ENCODE measurements at places on chromosomes 5 and 9.
A peak's percentile ranks its signal among the peaks of the same experiment; 100 is the strongest.

- no peak for DNase-seq
These were observed 55.8 kb downstream of the PDCD1LG2 start for GRCh38 chr9:5566054-5566618.

- DNase-seq = no peak
These were observed 42.7 kb downstream of the FBXL17 start for GRCh38 chr5:108339220-108339619.

GRCh38 chr5:168209997-168210396 lies 81.4 kb upstream of the WWC1 start:
- DNase-seq = no peak

DNA sequence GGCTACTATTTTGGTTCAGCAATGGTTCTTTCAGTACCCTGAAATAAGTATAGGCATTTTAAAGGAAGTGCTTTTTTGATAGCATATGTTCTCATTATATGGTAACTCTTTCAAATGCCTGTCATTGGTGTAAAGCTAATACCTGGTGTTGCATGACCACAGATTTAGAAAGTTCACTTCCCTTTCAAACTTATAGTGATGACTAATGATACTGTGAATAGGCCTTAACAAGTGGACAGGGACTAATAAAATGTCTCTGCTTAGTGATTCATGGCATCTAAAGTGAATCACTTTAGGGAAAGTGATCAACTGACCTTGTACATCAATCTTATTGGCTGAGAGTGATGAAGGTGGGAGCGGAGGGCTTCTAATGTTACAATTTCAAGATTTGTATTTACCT lies 21.6 kb downstream of the MRPL22 start:
- DNase-seq = no peak

DNA sequence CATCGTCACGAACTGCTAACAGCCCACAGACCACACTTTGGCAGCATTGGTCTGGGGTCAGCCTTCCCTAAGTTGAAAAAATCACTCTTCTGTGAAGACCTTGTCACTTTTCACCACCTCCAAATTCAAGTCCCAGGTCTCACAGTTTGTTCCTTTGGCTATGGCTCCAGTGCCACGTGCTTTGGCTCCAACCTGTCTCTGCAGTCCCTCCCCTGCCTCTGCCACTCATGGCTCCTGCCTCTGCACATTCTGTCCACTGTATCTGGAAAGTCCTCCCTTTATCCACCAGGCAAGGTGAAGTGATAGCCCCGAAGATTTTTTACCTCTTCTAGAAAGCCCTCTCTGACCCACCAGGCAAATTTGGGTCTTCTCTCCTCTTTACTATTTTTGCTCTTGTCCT lies 5.3 kb downstream of the CKMT2 start:
- DNase-seq = no peak

DNA sequence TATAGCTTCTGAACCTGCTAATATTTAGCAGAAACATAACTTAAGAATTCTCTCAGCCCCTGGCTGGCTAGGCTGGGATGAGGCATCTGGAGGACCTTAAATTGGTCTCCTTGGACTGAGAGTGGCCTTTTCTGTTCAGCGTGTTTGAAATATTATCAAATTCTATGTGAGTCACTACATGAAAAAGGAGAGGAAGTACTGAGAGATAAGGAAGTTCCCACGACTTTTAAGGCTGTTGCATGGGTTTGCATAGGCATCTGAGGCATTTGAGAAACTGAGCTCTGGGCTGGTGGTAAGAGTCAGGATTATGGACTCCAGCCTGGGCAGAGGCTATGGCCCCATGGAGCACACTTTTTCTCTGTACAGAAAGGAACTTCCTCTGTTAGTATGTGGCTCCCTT lies 816.2 kb upstream of the GRAMD2B start:
- DNase-seq = no peak

DNA sequence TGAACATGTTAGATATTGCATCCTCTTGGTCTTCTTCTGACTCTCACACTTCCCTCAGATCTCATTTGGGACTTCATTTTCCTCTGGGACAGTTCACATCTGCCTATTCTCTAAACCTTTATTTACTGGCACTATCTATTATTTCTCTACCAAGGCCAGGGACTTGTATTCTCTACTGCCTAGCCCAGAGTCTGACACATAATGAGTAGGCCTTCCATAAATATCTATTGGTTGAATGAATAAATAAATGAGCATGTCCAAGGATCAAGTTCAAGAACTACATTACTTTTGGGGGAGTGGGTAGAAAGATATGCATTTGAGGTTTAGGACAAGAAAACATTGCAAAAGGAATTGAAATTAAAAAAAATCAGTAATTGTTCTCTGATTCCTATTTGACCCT lies 250.3 kb downstream of the TRIM32 start:
- no peak for DNase-seq

DNA sequence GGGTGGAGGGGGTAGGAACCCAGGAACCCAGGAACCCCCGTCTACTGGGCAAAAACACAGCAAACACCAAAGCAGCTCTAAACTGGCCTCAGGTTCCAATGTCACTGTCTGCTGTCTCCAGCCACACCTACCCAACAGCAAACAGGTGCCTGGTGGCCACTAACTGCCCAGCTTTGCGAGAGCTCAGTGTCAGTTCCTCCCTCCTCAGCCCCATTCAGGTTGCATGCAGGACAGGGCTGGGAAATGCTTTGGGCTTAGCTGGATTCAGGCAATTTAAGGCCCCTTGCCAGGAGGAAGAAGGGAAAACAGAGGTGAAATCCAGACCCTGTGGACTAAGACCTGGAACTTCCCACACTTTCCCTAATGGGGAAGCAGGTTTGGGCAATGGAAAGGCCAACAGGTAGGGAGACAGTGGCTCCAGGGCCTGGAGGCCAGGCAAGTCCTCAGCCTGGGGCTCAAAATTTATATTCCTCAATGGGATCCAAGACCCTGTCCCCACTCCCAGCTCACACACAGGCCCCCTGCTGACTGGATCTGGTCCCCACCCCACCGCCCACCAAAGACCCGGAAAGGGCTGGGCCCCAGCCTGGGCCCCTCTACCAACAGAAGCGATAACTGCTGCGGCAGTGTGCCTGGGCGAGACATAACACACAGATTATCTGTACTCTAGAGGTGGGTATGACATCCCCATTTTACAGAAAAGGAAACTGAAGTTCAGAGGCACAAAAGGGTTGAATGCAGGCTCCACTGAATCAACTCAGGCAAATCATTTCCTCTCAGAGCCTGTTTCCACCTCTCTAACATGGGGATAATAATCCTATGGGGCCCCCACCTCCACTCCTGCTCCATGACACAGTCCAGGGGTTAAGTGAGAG lies 3.5 kb downstream of the EEIG1 start:
- no peak for DNase-seq

DNA sequence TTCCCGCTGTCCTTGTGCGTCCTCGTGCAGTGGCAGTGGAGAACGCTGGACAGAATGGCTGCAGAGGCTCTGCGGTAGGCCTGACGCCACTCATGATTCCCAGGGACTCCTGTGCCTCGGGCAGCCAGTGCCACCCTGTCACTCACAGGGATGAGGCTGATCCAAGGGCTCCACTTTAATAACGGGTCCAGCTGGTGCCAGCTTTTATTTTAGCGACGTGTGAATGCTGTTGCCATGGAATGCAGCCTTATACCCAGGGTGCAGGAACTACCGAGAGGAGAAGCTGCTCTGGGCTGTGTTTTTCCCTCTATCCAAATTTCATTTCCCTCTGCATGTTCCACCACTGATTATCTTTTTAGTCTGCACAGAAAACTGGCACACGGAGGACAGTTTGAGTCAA lies 15.8 kb upstream of the NTNG2 start:
- DNase-seq = no peak

- DNase-seq = no peak
These were observed 387.8 kb downstream of the GADD45G start for GRCh38 chr9:89992326-89993198.

GRCh38 chr9:32706004-32706724 lies 70.7 kb upstream of the TAF1L start:
- no peak for DNase-seq

DNA sequence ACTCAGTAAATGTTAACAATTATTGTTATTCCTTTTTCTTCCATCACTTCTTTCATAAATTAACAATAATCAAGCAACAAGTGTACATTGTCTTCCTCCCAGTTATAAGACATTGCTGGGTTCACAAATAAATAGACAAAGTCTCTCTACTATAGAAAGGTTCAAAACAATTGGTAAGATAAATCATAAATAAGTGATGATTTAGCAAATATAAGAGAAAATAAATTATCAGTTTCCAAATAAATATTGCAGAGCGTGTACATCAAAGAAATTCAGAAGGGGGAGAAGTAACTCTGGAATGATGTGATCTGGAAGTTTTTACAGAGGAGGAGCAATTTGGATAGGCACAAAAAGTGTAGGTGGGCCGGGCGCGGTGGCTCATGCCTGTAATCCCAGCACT lies 114.2 kb downstream of the BASP1 start:
- no peak for DNase-seq

DNA sequence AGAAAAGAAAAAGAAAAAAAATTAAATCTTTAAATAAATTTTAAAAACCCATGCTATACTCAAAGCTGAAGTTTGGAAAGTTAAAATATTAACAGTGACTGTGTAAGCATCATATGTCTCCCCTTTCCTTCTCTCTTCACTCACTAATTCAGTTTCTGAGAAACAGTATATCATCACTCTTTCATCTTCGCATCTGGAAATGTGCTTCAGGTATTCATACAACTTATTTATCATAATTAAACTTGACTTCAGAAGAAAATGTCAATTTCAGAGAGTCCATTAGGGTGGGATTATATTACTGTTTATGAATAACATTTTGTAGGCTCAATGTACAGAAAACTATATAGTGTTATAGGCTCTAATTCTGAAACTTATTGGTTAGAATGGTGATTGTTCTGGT lies 29.3 kb upstream of the TARS1 start:
- DNase-seq = no peak

GRCh38 chr9:130780865-130781504 lies 54.1 kb upstream of the ABL1 start:
- no peak for DNase-seq

- DNase-seq = peak; percentile 21
These were observed 9.0 kb downstream of the RACK1 start for GRCh38 chr5:181234455-181235306.

GRCh38 chr5:88238732-88239131 lies 29.9 kb downstream of the TMEM161B start:
- DNase-seq = no peak

DNA sequence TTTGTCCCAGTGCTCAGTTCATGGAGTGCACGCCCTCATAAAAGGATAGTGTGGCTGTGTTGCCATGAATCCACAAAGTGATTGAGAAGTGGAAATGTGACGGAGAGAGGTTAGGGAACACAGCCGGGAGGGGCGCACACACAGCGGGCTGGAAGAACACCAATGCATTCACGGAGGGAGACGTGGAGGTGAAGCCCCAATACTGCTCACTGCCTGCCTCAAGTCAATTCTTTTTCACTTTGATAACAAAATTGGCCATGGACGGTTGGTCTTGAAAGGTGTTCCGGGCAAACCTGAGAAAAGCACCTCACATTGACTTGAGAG lies 424.1 kb downstream of the MED10 start:
- no peak for DNase-seq

- no peak for DNase-seq
These were observed 19.9 kb downstream of the TLR4 start for GRCh38 chr9:117723986-117724625.

GRCh38 chr5:176892663-176893062 lies 6.5 kb downstream of the HK3 start:
- DNase-seq = no peak

DNA sequence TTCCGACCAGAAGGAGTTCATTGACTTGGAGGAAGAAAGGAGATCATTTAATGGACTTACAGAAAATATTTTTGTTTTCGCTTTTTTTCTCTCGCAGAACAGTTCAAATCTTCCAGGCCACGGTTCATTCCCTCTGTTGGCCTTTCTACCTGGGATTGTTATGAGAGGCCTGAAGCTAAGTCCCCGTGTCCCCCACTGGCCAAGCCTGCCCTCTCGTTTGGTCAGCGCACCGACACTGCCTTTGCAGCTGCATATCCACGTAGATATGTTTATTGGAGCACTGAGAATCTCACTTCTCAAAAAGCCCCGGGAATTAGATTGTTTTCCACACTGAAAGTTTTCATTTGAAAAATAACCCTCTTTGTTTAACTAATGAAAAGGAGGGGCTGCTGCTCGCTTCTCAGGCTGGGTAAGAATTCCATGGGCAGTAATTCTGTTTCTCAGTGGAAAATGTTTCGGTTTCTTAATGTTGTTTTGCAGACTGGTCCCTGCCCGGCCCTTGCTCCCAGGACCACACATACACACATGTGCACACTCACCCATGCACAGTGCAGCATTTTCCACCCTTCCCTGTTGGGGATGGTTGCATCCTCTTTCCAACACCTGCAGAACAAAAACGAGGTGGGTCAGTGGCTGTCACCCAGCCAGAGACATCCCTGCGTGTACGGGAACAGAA lies 655.7 kb downstream of the BNC2 start:
- DNase-seq = no peak

GRCh38 chr9:13267743-13268142 lies 11.7 kb downstream of the MPDZ start:
- DNase-seq = no peak

GRCh38 chr9:20925256-20926045 lies 106.0 kb downstream of the HACD4 start:
- DNase-seq = no peak

- no peak for DNase-seq
These were observed 340.5 kb downstream of the PIK3R1 start for GRCh38 chr5:68555907-68556681.

- no peak for DNase-seq
These were observed 233.3 kb upstream of the GRAMD2B start for GRCh38 chr5:126189862-126190261.

DNA sequence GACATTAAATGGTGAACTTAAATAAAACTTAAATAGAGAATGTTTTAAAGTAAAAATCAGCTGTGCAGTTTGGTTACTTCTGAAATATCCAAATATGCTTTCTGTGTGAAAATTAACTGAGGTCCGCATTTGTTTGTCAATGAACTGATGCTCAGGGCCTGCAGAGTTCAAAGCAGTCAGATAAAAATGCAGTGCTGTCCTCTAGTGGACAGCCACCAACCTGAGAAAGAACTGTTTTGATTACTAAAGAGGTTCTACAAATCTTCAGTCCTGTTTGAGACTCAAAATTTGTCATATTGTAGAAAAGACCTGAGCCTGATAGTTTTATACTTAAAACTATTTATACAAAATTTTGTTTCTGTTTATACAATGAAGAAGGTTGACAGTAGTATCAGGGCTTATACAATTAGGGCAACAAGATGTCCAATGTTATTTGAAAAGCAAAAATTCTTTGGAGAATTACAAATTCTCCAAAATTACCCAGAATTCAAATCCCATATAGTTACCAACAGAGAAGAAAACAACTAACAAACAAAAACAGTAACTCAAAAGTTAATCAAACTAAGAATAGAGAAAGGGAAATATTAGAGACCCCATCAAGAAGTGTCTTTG lies 232.3 kb upstream of the TBCA start:
- DNase-seq = peak; percentile 48

- no peak for DNase-seq
These were observed 91.2 kb upstream of the SNX2 start for GRCh38 chr5:122683631-122684030.

Measured in K562 (cell line).